ENCODE measurements at places on chromosomes 7 and 10.

DNA sequence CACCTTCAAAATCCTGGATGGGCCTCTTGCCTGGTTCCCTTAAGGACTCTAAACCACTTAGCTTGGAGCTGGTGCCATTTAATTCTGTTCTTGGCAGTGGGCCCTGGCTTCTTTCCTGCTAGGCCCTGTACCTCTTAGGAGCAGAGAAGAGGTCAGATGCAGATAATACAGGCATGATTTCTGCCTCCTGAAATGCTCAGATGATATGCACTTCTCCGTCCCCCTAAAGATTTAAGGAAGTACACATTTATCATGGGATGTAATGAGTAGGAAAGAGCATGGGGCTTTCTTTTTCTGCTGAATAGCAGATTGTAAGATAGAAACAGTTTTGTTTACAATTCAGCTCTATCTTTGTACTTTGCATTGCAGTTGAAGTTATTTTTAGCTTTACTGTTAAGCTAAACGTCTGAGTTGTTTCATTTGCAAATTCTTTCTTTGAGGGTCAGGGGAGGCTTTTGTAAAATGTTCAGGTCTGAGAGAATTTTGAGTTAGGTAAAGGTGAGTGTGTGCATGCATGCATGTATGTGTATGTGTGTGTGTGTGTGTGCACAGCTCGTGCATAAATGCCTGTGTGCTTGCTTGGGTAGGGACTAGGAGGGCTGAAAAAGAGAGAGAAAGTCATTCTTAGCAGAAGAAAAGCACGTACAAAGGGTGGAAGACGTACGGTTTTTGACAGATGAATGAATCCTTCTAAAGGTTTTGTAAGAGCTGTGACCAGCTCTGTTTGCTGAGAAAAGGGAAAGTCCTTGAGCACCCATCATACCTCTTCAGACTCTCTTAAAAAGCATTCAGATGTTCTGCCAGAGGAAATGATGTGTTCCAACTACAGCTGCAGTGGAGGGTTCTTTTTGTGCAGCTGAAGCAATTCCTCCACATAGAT, 364.2 kb downstream of the AUTS2 start:
- no peak for DNase-seq

DNA sequence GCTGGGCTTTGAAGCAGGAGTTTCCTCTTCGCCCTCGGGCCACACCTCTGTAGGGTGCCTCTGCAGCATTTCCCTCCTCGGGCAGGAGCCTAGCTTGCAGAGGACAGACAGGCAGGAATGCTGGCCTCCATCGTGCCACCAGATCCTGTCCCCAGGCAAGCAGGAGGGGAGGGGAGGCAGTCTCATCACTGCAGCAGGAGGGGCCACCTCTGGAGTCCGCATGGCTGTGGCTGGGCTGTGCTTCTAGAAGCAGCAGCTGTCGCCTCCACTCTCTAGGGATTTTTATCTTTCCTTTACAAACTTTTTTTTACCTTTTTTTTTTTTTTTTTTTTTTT, 181.4 kb downstream of the CUX1 start:
- no peak for DNase-seq

GRCh38 chr10:20988357-20988983, 91.4 kb upstream of the NEBL start:
- DNase-seq = no peak

- DNase-seq = no peak
Observed at GRCh38 chr10:122249991-122250750, 20.9 kb upstream of the BTBD16 start.

GRCh38 chr7:37546677-37547076, 98.0 kb upstream of the ELMO1 start:
- DNase-seq = no peak

GRCh38 chr10:70478191-70479164, at the start of gene PALD1:
Gene PALD1, plus strand, starts transcription at chr10:70478767. Its CDS starts 47,185 bp downstream, at chr10:70525952.
- no peak for DNase-seq

DNA sequence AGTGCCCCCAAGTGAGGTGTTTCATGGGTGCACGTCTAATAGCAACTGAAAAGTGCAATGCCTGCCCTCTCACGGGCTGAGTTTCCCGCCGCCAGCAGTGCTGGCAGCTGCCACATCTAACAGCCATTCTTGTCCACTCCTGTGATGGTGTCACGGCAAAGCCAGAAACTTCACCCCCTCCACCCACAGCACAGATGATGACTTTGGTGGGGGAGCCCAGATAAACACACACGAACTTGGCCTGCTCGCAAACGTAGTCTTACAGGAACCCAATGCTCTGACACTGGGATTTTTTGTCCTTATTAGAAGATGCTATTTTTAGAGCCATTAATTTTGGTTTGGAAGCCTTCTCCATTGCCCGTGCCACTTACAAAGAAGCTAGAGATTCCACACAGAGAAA, 26.7 kb downstream of the CPXM2 start:
- no peak for DNase-seq

DNA sequence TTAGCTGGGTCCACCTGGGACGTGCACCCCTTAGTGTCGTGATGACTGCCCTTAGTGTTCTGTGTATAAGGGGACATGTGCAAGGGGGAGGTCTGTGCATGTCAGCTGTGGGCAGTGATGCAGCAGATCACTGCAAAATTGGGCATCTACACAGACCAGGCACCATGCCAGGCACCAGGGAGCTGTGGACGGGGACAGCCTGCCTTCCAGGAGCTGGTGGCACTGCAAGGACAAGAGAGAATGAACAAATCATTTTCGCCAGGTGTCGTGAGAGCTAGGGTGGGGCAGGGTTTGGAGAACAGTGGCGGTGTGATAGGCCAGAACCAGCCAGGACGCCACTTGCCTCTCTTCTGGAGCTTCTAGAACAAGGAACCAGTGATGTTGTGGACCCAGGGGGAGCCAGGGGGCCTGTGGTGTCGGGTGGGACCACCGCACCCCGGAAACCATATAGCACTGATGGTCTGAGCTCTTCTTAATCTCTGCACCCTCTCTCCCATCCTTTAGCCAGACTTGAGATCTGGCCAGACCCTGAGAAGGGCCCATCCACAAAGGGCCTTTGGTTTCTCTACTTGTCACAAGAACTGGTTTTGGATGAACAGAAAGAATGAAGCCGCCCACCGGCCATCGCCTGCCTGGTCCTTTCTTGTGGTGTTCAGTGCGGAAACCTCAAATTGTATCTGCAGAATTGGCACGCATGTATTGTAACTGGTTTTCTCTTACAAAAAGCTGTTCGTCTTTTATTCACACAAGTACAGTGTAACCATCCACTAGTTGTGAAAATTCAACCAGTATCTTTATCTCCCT, 30.7 kb downstream of the PRF1 start:
- no peak for DNase-seq
